ENCODE measurements at places on chromosomes 11 and 22.

DNA sequence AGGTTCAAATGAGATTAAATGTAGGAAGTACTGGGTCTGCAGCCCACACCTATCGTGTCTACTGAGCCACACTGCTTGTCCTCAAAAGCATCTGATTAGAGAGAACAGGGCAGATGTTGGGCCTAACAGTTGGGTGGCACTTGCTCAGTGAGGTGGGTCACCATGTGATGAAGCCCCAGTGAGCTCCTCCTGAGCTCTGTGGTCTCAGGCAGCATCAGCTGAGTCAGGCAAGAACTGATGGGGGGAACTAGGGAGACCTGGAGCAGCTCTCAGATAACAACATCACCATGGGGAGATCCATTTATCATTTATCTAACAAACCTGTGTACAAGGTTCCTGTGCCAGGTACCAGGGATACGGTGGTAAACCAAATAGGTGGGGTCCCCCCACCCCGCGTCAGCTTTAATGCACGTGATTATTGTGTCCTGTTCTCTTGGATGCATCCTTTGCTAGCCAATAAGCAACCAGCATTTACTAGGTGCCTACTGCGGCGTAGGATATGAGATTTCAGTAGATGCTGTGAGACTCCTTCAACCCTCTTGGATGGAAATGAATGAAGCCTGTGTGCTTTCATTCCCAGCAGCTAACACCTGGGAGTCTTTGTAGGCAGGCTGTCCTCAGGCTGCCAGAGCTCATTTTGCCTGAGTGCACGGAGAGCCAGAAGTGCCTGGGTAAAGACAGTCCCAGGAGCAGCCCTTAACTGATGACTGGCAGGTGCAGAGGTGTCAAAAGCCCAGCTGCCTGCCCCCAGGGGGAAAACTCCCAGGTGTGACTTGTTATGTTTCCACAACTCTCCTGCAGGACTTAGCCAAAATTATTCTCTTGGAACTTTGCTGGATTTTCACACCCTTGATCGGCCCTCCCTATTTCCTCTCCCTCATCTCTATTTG, 73.6 kb upstream of the NARS2 start:
- H3K27me3 ChIP-seq: no peaks in the 10 kb centered on the region
- no peak for DNase-seq
- peaks cover 3% of the 10 kb centered on the region for H3K4me1 ChIP-seq
- no peaks in the 10 kb centered on the region for H3K36me3 ChIP-seq

- peak overlapping the region; percentile 96 for H3K4me3 ChIP-seq
- H3K27ac ChIP-seq: peak overlapping the region; percentile 97
- H3K4me1 ChIP-seq: peaks cover 32% of the 10 kb centered on the region
Measured at GRCh38 chr11:67119585-67120391, 725 bp downstream of the KDM2A start.

GRCh38 chr11:128843198-128843785, 23.8 kb downstream of the KCNJ1 start:
- no peak for DNase-seq
- H3K4me1 ChIP-seq: no peaks in the 10 kb centered on the region
- H3K27me3 ChIP-seq: no peaks in the 10 kb centered on the region
- H3K36me3 ChIP-seq: no peaks in the 10 kb centered on the region

- H3K36me3 ChIP-seq: peaks cover 15% of the 10 kb centered on the region
- H3K27me3 ChIP-seq: no peaks in the 10 kb centered on the region
- H3K4me1 ChIP-seq: peaks cover 33% of the 10 kb centered on the region
- no peak for DNase-seq
- H3K4me3 ChIP-seq: no peak overlapping the region
Measured at GRCh38 chr11:33043221-33043830, 4.0 kb downstream of the TCP11L1 start.

DNA sequence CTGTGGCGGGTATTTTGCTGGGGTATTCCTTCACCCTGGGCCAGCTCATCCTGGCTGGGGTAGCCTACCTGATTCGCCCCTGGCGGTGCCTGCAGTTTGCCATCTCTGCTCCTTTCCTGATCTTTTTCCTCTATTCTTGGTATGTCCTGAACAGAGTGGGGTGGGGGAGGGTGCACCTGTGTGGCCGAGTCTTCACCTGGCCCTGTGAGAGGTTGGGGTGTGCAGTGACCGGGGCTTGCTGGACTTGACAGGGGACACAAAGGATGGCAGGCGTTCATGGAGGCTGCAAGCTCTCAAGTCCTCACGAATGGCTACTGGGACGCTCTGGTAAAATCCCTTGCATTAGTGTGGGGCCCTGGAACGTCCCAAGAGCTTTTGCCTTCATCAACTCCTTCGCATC, 39.3 kb downstream of the CAPN1 start:
- H3K36me3 ChIP-seq: peaks cover 3% of the 10 kb centered on the region
- no peak overlapping the region for H3K27ac ChIP-seq
- H3K4me3 ChIP-seq: no peak overlapping the region
- DNase-seq: peak; percentile 83

Data from chondrocyte (in vitro differentiated cells).